Activated CD8-positive, alpha-beta memory T cell treated with anti-CD3 and anti-CD28 coated beads for 48 hours (primary cell): ENCODE measurements at places on chromosomes 4 and X.
A peak's percentile ranks its signal among the peaks of the same experiment; 100 is the strongest.

- DNase-seq: peak; percentile 29
Observed at GRCh38 chr4:7335344-7336066, 99.2 kb downstream of the PSAPL1 start.

GRCh38 chrX:9522378-9523155 lies 57.7 kb downstream of the TBL1X start:
- no peak for DNase-seq

DNA sequence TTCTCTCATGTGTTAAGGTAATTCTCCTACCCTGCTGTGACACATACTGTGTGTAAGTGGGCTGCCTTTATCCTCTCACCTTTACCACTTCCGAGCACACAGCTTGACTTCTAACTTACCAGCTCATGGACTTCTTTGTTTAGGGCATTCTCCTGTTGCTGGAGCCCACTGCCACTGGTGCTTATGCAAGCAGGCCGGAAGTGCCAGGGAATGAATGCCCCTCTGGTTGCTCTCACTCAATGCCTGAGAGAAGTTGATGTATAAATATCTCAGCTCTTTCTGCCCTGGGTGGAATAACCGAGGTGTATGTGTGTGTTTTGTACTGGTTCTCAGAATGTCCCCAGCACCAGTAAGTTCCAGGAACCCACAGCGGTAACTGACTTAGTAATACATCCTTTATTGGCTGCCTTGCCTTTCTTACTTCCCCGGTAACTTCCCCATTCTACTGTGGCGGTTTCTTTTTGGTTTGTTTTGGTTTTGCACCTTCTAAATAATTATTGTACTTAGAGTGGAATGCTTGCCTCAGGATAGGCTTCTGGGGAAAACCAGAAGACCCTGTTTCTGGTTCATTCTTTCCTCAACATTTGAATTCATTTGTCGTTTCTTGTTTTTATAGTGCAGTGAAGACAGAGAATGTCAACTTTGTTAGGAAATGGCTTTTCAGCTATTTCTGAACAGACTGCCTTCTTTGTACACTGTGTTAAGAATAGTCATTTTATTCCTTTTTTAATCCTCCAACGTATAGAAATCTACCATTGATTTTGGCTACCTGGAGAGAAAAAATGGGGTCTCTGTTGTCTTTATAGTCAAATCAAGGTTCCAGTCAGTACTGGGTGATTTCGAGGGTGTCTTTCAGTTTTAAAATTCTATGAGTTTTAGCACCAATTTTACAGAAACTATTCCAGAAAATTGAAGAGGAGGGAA lies 45.4 kb downstream of the CXorf58 start:
- peak; percentile 0 for DNase-seq

GRCh38 chr4:114077610-114078009 lies 98.2 kb upstream of the ARSJ start:
- no peak for DNase-seq

GRCh38 chrX:91434351-91435168 lies at the start of gene PABPC5:
TSS of gene PABPC5 (plus strand) at chrX:91434839. CDS start at chrX:91435578, 739 bp downstream.
- DNase-seq: no peak

DNA sequence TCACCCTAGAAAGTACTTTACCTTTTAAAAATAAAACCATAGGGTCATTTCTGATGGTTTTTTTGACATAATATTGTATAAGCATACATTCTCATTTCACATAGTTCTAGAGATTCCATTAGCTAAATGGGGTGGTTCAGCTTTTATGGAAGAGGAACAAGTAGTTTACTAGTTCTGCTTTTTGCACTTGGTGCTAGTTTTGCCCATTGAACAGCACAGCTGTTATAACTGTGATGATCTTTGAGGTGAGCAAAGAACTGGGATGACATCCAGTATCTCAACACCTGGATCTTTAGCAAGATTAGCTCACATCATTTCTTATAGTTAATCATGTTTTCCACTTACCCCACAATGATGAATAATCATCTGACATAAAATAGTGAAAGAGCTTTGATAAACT lies 40.9 kb downstream of the MOB1B start:
- no peak for DNase-seq

DNA sequence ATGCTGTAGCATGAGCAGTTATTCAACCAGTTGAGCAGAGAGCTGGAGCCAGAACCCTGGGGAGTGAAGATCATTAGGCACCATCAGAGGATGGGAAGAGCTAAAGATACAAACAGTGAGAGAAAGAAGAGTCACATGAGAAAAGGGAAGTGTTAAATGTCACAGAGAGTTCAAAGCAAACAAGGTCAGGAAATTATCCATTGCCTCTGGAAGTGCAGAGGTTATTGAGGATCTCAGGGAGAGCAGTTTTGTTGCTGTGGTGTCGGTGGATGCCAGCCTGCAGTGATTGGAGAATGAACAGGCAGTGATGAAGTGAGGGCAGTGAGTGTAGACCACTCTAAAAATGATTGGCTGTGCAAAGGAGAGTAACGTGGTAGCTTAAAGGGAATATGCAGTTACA lies 17.7 kb downstream of the SPARCL1 start:
- DNase-seq: no peak

DNA sequence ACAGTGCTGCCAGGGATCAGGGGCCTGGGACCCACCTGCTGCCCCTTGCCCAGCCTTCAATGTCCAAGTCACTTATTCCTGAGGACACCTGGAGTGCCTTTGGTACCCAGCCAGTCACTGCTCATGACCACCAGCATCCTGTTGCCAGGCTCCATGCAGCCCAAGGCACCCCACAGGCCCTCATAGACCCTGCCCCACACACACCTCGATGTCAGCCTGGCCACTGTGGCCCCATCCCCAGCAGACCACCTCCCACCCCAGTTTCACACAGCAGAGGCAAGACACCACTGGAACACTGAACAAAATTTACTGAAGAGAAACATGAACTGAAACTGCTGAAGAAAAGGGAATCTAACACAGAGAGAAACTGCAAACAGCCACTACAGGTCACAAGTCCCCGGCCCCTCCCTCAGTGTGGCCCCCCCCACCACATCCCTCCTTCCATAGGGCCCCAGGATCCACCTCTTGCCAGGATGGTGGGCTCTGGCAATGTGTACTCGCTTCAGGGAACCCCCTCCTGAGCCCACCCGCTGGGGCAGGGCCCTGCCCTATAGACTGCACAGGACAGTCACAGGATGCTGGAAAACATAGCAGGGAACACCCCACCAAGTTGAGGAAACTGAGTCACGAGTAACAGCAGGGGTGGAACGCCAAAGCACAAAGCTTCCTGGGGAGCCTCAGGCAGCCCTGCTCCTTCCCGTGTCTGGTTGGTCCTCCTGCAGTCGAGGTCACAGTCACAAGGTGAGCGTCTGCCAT lies 5.2 kb downstream of the PNMA5 start:
- DNase-seq: no peak

DNA sequence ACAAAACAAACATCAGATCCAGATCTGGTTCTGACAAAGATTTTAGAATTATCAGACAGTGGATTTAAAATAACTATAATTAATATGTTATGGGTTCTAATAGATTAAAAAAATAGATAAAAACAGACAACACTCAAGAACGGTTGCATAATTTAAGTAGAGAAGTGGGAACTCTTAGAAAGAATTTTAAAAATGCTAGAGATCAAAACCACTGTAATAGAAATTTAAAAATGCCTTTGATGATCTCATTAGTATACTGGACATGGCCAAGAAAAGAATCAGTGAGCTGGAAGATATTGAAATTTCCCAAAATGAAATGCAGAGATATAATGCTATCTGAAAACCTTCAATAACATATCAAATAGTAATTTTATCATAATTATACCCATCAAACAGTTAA lies 28.3 kb upstream of the DYNLT3 start:
- DNase-seq: no peak

- no peak for DNase-seq
Observed at GRCh38 chrX:80485543-80485942, 65.3 kb downstream of the TENT5D start.

DNA sequence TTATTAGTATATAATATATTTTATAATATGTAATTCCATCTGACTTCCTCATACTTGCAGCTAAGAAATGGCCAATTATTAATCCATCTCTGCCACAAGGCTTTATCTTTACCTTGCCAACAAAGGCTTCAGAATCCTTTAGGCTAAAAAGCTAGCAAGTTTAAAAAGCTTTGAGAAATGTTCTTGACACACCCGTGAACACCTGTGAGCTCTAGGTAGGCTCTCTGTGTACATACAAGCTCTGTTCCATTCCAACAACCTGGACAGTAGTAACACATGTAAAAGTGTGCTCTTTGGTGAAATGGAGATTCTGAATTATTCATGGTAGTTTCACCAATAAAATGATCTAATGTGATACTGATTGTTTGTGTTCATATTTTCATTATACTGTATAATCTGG lies 49.7 kb upstream of the USP9X start:
- DNase-seq: no peak

GRCh38 chr4:138870737-138871554 lies 144.6 kb upstream of the NOCT start:
- no peak for DNase-seq

- no peak for DNase-seq
Observed at GRCh38 chr4:102437111-102437510, 64.0 kb upstream of the NFKB1 start.

GRCh38 chr4:185865901-185866328 lies 53.9 kb upstream of the SORBS2 start:
- DNase-seq: no peak

GRCh38 chrX:40093586-40093985 lies 4.2 kb downstream of the BCOR start:
- DNase-seq: no peak

- DNase-seq: no peak
Observed at GRCh38 chr4:149785696-149786431, 29.8 kb downstream of the IQCM start.

GRCh38 chr4:17939054-17939453 lies 82.5 kb downstream of the LCORL start:
- no peak for DNase-seq

DNA sequence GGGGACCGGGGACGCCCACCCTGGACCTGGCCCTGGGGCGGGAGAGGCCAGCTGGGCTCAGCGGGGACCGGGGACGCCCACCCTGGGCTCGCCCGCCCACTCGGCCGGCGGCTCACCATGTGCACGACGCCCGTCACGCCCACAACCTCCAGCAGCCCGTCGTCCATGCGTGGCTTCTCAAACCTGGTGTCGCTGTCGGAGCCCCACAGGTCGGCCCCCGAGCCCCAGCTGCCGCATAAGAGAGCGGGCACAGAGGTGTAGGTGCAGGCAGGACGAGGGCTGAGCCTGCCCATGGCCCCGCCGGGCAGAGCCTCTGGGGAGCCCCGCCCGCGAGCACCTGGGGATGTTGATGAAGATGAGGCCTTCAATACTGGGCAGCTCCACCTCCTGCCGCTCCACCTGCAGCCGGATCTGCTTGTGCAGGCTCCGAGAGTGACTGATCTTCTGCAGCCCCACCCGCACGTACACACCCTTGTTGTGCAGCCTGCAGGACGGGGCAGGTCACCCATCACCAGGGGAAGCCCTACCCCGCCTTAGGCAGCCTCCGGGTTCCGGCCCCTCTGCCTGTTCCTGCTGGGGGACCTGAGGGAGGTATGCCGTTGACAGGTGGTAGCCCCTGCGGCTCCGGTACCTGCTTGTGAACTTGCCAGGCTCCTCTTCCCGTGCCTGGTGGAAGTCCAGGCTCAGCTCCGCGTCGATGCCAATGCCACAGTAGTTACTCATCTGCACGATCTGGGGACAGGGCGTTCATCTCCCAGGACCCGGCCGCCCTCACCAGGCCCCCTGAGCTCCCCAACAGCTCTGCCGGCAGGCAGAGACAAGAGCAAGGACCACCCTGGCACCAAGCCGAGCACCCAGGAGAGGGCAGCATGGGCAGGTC lies 11.8 kb downstream of the DGKQ start:
- DNase-seq: no peak

DNA sequence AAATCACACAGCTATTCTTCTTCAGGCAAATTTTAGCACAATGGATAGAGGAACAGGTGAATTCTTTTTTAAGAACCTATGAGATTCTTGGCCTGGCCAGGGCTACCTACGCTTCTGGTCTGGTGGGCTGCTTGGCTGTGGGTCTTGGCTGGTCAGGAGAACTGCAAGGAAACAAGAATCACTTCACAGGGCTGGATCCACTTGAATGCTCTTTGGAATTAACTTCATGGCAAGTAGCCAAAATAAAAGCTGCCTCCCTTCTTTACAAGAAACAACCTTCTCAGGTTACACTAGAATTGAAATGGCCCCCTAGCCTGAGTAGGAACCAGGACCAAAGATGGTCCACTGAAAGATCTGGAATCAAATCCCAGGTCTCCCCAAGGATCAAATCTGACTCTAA lies 519.1 kb downstream of the IQCM start:
- no peak for DNase-seq

DNA sequence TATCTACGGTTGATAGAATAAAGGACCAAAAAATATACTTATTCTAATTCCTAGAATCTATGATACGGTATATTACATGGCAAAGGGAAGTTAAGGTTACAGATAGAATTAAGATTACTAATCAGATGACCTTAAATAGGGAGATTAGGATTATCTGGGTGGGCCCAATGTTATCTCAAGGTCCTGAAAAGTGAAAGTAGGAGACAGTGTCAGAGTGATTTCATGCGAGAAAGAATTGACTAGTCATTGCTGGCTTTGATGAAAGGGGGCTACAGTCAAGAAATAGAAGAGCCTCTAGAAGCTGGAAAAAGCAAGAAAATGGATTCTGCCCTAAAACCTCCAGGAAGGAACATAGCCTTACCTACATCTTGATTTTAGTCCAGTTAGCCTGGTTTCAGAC lies 176.9 kb upstream of the PPP1R2C start:
- DNase-seq: no peak

GRCh38 chrX:24190500-24191156 lies 41.1 kb downstream of the ZFX start:
- DNase-seq: no peak

DNA sequence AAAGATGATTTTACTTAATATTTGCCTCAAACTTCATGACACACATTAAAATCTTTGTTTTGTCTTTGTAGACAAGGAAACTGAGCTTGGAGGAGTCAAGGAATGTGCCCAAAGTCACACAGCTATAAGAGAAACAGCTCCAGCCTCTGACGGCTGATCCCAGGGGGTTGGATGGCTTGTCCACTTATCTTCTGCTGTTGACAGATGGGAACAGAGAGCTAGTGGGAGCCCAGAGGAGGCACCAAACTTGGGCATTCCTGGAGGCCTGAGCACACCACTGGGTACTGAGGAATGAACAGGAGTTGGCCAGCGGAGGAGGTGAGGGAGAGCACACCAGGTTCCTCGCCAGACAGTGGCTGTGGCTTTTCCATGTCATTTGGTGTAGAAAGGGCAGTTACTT lies 56.4 kb upstream of the GPR78 start:
- DNase-seq: no peak

- DNase-seq: no peak
Observed at GRCh38 chrX:37779857-37780256, at the start of gene CYBB. TSS of gene CYBB (plus strand) at chrX:37780059. CDS start at chrX:37780078, 19 bp downstream.
